Activated naive CD8-positive, alpha-beta T cell treated with anti-CD3 and anti-CD28 coated beads, Interleukin-2, amount 50 U/mL, for 24 hours (primary cell): ENCODE measurements at places on chromosomes 12 and 14.
A peak's percentile ranks its signal among the peaks of the same experiment; 100 is the strongest.

DNA sequence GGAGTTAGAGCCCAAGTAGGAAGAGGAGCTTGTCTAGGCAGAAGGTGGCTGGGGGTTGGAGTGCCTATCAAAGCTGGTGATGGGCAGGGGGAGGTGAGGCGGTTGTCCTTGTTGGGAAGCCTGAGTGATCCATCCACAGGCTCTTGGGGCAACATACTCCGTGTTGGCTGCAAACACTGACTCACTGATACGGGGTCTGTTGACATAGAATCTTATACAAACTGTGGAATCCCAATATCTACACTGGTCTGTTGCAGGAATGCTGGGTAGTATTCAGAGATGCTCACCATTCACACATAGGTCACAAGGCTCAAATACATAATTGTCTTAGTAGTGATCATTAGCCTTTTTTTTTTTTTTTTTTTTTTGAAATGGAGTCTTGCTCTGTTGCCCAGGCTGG, 26.0 kb downstream of the ERH start:
- no peak for DNase-seq

GRCh38 chr12:116298578-116298977, 21.1 kb upstream of the MED13L start:
- DNase-seq = no peak

- DNase-seq = no peak
These were observed 75.1 kb upstream of the SLC38A4 start for GRCh38 chr12:46900734-46901463.

- DNase-seq = peak; percentile 96
These were observed at the start of gene MDM1 for GRCh38 chr12:68331869-68332727. MDM1 (minus strand) TSS chr12:68332362; CDS start chr12:68332245, 117 bp downstream.

- DNase-seq = no peak
These were observed 92.3 kb upstream of the DCN start for GRCh38 chr12:91274916-91275315.

DNA sequence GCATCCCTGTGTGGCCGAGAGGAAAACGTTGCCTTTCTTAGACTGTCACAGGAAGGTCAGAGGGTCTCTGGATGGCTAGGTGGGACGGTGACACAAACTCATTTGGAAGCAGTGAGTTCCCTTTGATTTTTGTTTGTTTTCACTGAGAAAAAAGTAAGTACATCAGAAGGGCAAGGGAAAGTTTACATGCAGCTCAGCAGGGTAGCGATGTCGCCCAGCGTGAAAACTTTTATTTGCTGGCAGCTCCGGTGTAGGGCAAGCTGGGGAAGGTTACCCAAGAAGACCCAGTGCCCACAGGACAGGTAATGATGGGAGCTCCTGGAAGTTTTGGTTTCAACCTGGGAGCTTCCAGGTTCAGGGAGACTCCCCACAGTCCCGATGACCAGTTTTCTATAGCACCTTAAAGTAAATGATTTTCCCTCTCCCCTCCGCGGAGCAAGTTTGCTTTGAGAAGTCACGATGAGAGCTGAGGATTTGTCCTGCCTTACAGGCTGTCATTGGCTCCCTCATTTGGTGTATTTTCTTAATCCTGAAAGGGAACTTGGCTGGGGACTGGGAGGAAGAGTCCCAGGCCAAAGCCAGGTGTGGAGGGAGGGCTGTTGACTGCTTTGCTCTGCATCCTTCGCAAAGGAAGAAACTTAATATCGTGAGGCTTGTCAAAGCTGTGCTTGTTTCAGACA, 64.7 kb upstream of the ESRRB start:
- no peak for DNase-seq

DNA sequence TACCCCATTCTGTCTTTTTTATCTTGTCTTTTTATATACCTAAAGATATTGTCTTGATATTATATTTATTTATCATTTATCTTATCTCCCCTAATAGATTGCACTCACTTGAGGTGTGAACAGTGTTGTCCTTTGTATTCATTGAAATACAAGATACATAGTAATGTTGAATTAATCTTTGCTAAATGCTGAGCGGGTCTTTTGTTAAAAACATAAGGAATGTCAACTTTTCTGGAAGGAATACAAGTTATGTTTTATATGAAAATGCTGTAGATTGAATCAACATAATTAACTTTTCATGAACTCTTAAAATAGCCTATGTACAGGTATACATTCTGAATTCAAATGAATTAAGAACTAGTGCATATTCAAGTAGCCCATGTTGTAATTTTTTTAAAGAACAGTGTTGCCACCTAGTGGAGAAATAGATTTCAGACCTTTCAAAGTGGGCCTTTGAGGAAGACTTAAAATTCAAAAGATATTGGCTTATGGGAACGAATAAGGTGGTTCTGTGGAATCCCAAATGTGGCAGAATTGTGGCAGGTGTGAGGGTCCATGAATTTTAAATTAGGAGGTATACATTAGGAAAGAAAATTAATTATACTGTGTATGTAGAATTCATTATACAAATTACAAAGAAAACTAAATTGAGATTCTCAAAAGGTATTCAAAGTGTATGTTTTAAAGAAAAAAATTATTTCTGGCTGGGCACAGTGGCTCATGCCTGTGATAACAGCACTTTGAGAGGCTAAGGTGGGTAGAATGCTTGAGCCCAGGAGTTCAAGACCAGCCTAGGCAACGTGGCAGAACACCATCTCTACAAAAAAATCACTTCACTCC, 19.1 kb downstream of the BBOF1 start:
- no peak for DNase-seq

DNA sequence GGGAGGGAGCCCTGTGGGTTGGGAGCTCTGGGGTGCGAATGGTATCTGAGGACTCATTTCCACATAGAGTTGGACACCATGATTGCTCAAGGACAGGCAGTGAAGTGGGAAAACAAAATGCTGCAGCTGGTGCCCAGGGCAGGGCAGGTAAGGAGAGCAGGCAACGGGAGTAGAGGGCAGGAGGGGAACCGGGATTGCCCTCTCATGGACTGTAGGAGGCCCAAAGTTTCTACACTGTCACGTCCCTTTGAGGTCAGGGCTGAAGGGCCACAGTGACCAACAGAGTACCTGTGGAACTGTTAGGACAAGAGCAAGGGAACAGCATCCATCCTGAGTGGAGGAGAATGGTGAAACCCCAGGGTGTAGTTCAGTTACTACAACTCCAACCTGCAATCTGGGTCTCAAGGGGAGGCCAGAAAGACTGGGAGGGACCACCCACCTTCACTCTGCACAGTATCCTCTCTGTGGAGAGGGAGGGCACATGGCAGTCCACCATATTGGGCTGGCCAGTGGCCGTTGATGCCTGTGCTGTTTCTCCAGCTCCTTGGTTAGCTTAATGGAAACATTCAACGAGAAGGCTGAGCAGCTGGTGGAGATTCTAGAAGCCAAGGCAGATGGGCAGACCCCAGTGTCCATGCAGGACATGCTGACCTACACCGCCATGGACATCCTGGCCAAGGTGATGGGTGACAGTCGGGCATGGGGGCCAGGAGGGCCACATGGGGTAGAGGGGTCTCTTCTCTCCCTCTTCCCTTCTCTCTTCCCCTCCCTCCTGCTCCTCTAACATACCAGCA, 22.2 kb downstream of the CYP46A1 start:
- DNase-seq = no peak

DNA sequence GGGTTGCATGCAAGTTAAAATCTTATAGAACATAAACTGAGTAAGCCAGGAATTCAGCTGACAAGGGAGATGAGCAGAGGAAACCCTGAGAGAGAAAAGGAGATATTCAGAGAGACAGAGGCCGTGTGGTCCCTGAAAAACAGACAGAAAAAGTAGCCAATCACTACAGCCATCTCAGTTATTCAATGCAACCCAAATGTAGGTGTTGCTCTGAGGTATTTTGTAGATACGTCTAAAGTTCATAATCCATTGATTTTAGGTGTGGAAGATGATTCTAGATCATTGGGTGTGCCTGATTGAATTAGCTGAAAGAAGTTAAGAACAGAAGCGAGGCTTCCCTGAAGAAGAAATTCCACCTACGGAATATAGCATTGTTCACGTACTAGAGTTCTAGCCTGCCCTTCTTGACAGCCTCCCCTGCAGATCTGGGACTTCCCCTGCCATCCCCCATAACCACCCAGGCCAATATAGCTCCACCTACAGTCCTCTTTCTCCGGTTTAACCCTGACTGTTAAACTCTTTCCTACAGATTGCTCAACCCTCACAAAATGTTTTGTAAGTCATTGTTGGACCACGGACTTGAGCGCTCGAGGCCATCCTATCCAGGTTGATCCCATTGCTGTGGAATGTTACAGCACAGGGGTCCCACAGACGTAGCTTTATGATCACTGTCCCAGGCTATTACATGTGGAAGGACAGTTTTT, 21.7 kb downstream of the AICDA start:
- peak; percentile 8 for DNase-seq

- peak; percentile 18 for DNase-seq
These were observed 397.4 kb upstream of the OR4E1 start for GRCh38 chr14:22071006-22071405.

DNA sequence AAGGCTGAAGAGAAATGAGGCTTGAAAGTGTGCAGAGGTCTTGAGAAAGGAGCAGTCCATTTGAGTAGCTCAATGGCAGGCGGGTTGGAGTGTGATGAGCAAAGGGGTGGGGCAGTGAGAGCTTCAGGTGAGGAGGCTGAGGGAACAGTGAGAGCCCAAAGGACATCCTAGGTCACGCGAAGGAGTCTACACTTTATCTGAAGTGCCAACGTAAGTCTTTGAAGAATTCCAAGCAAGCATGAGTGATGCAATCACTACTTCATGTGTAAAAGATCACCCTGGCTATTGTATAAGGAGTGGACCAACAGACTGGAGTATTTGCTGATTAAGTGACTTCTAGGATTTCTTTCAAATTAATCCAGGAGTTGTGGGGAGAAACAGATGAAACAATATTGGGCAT, 159.9 kb upstream of the HIF1A start:
- DNase-seq = no peak

DNA sequence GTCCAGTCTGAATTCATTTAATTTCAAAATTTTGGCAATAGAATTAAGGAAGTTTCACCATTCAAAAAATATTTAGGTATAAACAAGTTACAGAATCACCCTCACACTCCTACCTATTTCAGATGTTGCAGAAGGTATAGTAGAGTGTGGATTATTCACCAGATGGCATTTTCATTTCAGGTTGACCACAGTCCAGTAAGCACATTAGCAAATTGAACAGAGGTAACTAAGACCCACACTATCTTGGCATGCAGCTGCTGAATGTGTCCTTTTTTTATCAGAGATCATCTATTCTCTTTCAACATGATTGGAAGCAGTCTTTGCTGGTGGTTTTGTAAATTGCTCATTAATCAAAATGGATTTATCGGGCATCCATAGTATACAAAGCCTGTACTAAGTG, 151.8 kb upstream of the GARIN6 start:
- no peak for DNase-seq

DNA sequence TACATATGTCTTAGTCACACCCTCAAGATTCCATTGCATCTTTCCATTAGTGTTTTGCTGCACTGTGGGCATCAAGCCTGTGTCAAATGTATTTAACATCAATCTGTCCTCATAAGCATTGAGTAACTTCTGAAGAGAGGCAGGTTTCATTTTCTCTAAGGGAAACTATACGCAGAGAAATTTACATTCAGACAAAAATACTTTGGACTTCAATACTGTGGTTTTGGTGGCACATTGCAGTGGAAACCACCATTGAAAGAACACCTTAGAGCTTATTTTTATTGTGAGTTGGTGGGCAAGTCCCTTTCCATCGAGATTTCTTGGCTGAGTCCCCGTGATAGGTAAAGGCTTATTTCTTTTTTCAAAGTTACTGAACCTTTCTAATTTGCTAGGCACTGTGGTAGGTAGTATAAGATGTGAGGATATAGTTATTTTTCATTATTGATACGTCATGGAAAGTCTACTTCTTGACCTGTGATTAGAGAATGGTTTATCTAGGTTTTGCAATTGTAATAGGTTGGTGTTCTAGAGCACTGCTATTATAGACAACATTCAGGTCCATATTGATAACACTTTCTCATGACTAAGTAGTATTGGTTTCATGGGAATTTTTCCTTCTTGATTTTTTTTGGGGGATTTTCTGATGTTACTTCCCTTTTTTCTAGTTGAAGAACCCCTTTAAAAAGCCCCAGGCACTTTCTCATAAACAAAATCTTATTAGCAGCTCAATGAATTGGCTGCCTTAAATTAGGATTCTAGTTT, 81.9 kb downstream of the CFAP54 start:
- no peak for DNase-seq

GRCh38 chr12:6067152-6067916, 57.1 kb downstream of the VWF start:
- DNase-seq = no peak

DNA sequence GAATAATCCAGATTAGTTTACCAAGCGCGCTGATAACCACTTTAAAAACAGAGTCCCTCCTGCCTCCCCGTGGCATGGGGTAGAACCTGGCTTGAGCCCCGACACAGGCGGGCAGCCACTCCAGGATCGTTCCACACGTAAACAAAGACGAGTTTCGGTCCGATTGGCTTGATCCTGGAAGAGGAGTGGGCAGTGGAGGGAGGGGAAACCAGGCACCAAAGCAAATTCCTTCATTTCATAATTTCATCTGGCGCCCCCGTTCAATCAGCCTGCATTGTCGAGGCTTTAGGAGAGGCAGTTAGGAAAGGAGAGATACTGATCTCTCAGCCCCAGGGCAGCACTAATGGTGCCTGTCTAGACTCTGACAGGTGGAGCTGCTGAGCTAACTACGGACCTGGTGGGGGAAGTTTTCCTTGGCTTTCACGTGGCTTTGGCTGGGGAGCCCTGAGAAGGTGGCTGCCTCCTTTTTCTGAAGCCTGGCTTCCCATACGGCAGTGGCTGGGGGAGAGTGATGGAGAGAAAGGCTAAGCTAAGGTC, 751 bp upstream of the GPRC5A start:
- DNase-seq = peak; percentile 16

DNA sequence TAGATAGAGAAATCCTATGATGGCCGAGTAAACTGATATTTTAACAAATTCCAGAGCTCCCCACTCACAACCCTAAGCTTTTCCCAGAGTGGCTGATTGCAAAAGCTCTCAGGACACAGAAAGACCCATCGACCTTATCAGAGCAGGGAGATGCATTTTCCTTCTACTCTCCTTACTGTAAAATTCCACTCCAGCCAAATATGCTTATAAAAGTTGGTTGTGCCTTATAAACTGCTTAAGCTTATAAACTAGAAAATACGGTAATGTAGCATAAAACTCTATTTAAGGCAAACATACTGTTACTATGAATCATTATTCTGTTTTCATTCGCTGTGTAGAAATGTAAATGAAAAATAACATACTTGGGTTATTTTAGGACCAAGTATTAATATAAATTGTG, 41.6 kb upstream of the TRHDE start:
- no peak for DNase-seq

- DNase-seq = no peak
These were observed 1557.3 kb upstream of the FLRT2 start for GRCh38 chr14:83972631-83973030.
